Fibroblast of skin of abdomen (primary cell): ENCODE measurements at places on chromosomes 1 and 21.

GRCh38 chr1:86522240-86522639 is 24.6 kb upstream of the CLCA4 start:
- no peak for DNase-seq

GRCh38 chr1:61210435-61211154 is 128.2 kb downstream of the NFIA start:
- DNase-seq: no peak

GRCh38 chr1:68149907-68150306 is 82.4 kb downstream of the WLS start:
- DNase-seq: no peak

DNA sequence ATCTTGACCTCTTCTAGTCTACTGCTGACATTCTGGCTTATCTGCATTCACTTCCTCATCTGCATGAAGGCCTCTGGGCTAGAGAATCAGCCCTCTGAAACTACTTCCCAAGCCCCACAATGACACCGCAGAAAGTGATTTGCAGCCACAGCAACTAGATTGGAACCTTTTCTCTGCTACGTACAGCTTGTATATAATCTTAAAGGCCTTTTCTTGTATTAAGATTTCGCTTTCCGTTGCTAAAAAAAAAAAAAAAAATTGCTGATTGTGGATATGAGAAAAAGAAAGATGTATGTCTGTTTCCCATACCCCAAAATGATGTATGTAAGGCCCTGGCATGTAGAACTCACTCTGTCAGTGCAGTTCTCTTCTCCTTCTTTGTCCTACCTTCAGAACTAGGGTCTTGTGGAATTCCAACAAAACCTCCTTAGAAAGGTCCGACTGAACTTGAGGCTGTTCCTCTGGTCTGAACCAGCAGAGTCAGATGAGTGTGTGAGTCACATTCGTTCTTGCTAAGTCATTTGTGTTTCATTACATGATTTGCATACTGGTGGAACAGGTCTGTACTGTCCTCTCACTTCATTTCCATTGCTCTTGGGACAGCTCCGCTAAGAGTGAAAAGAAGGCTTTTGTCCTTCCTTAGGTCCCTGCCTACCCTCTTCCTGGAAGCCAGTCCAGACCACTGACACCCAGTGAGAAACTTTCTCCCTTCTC is 62.7 kb downstream of the PLPP3 start:
- peak; percentile 38 for DNase-seq

- DNase-seq: peak; percentile 15
These were observed 450.7 kb downstream of the PTPRC start for GRCh38 chr1:199089393-199090122.

DNA sequence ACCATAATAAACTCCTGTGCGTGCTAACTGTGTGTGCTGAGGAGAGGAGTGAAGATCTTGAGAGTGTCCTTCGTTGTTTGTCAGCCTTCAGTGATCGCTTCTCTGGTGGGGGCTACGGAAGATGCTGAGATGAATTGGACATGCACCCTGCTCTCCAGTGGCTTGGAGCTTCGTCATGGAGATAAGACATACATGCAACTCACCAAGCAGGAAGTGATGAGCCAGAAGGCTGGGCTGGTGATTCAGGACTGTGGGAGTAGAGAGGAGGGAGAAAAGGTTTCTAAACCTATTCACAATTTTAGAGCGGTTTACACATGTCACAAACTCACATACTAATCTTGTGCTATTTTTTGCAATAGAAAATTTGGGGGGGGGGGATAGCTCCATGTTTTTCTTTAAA is 128.9 kb upstream of the ADAR start:
- peak; percentile 49 for DNase-seq

DNA sequence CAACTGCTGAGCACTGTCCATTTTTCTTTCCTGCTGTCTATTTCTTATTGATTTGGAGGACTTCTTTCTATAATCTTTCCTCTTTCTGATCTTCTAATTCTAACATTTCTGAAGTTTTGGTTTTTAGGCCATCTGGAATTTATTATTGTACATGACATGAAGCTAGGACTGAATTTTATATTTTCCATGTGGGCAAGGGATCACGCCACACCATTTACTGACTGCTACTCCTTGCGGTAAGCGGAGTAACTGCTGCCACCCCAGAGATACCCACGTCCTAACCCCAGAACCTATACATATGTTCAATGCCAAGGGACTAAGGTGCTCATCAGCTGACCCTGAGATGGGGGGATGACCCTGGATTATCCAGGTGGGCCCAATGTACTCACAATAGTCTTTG is 70.6 kb downstream of the NPHP4 start:
- DNase-seq: peak; percentile 16

DNA sequence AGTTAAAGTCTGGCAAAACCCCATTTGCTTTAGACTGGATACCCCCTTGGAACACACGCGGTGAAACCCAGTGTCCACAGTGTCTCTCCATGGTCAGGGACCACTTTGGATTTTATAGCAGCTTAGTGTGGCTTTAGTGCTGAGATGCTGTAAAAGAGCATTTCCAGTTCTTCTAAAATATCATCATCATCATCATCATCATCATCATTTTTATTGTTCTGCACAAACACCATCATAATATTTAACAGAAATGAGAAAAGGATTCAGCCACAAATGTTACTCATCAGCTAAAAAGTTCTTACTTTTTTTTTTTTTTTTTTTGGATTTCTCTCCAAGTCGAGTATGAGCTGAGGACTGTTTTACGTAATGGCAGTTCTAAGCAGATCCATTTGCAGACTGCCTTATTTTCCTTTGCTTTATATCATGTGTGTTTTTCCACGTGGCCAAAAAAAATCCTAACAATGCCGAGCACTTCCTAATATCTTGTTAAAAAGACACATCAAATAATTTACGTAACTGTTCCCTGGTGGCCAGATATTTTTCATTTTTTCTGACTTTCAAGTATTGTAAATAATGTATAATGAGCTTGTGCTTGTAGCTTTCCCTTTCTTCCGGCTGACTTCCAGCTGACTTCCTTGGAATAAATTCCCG is 62.8 kb downstream of the EVA1C start:
- peak; percentile 84 for DNase-seq

- no peak for DNase-seq
These were observed 49.8 kb upstream of the KCNE1 start for GRCh38 chr21:34561806-34562205.

DNA sequence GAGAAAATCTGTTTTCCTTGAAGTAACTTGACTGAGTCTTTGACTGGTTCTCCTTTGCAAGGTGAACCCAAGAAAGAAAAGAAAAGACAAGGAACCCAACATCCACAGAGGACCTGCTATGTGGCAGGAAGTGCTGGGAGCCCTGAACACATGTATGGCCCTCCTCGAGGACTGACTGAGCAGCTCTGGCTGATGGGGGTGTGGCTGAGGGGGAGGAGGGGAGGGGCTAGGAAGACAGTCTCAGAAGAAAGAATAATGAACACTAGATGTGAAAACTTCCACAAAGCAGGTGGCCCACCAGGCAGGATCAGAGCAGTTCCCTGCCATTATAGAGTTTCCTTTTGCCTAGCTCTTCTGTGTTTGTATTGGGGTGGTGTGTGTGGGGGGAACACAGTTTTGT is 26.1 kb downstream of the NENF start:
- DNase-seq: no peak

DNA sequence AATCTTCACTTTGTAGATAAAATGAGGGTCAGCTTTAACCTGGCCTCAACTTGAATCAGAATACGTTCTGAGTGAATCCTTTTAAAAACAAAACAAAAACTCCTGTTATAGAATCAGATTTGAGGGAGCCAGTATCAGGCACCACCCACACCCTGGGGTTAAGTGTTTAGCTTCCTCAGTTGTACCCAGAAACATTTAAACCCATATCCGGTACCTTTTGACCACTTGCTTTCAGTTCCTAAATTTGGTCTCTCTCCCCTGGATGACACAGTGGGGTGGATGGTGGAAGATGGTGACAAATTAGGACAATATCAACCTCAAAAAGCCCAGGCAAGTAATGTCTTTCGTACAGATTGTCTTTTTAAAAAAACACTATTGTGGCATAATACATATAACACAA is 10.4 kb downstream of the KLHDC7A start:
- no peak for DNase-seq

- no peak for DNase-seq
These were observed 37.5 kb upstream of the JUN start for GRCh38 chr1:58821309-58821708.

GRCh38 chr1:162003830-162004215 is 19.8 kb downstream of the OLFML2B start:
- peak; percentile 75 for DNase-seq

DNA sequence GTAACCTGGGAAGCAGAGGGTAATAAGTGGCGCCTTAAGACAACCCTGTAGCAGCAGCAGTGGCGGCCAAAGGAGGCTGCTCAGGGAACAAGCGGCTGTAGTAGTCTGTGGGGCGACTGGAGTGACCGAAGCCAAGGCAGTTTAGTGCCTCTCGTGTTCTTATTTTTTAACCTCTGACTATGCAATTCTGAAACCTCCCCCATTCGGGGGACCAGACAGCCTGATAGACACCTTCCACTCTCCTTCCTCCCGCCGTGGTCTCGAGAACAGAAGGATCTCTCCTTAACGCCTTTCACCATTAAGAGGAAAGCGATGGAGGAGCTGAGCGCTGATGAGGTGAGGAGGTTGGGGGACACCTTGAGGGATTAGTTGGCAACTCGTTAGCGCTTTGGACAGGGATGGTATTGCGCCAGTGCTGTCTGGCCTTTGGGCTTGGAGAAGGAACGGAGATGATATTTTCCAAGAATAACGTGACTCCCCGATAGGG is 644 bp downstream of the UBE4B start:
- no peak for DNase-seq

GRCh38 chr1:35726450-35727433 is 8.1 kb upstream of the C1orf216 start:
- DNase-seq: peak; percentile 65

GRCh38 chr1:220226752-220227151 is 45.5 kb downstream of the RAB3GAP2 start:
- no peak for DNase-seq

DNA sequence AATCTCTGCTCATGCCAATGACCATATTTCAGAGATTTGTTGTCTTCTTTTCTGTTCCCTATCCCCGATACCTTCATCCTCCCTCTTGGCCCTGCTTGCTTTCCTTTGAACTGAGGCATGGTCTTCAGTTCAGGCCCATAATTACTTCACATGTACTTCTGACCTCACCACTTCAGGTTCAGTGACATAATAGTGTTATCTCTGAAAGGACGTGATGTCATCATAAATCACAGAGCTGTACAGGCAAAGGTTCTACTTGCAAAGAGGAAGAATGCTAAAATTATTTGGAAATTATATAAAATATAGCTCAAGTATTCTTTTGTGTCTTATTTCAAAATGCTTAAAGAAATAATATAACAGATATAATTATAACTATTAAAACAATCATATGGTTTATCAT is 230.3 kb upstream of the ESRRG start:
- DNase-seq: no peak

GRCh38 chr1:198467907-198468306 is 72.6 kb downstream of the ATP6V1G3 start:
- DNase-seq: peak; percentile 42

DNA sequence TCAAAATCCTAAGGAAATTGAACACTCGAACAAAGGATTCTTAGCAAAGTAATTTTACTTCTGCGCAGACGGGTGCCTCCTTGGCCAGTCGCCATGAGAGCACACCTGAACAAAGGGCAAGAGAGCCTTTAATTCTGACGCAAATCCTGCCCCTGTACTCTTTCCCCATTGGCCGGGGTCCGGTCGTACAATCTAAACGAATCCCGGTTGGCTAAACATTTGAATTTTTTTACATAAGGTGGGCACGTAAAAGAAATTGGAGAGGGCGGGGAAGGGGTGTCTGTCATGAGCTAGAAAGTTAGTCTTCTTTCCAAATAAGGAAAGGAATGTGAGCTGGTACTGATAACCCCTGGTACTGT is 8.2 kb upstream of the IL22RA1 start:
- DNase-seq: no peak

GRCh38 chr1:229893762-229894444 is 173.1 kb upstream of the GALNT2 start:
- DNase-seq: no peak

GRCh38 chr1:45573231-45573804 is 10.5 kb upstream of the NASP start:
- DNase-seq: no peak

DNA sequence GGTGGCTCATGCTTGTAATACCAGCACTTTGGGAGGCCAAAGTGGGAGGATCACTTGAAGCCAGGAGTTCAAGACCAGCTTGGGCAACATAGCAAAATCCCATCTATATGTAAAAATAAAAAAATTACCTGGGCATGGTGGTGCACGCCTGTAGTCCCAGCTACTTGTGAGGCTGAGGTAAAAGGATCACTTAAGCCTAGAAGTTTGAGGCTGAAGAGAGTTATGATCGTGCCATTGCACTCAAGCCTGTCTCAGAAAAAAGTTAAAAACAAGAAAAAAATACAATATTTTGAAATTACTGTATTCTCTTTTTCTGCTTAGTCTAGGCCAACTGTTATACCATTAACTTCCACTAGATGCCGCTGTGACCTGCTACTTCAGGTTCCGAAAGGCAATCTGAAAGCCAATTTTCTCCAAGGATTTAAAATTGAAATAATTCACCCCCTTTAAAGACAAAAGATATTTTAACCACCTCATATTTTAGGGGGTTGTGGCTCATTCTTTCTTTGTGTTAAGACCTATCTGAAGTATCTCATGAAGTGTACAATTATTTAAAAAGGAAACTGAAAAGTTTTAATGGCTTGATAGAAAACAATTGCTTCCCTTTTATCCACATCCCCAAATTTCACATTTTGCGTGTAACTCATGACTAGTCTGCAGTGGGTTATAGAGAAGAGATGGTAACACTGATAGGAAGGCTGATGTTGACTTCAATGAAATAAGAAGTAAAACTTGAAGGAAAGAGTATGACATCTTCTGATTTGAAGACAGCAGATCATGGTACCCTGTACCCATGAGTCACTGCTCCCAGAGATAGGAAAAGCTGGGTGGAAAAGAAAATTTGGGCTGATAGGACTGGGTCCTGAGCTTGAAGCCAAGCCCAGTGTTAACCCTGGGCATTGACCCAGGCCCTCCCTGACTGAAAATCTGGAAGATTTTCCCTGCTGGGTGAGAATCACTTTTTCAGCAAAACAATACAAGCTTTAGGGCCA is 24.4 kb upstream of the CLDN14 start:
- peak; percentile 54 for DNase-seq

GRCh38 chr1:23100074-23100748 is 68.4 kb downstream of the LUZP1 start:
- DNase-seq: peak; percentile 85

DNA sequence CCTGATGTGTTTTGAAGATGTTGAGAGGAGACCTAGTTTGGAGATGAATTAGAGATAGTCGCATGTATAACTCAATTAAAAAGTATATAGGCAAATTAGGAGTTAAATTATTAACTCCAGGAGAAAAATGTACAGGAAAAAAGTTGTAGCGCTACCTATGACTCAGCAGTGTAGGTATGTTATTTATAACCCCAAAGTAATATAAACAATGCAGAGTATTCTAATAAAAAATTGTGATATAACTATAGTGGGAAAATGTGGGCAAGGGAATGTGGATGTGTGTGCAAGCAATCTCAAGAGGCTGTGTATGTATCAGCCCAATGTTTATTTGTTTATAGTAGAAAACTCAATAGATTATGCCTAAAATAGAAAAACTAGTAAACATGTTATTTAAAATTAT is 144.5 kb downstream of the BRINP2 start:
- DNase-seq: peak; percentile 26
